Panc1 (cell line): ENCODE measurements at places on chromosomes 2 and 18.

- H3K36me3 ChIP-seq, result no peaks in the 10 kb centered on the region
- DNase-seq, result no peak
- H3K4me3 ChIP-seq, result no peak overlapping the region
- no peak overlapping the region for H3K27ac ChIP-seq
- no peaks in the 10 kb centered on the region for H3K4me1 ChIP-seq
- no peaks in the 10 kb centered on the region for H3K27me3 ChIP-seq
Measured at GRCh38 chr2:205617905-205618304, 64.4 kb upstream of the NRP2 start.

DNA sequence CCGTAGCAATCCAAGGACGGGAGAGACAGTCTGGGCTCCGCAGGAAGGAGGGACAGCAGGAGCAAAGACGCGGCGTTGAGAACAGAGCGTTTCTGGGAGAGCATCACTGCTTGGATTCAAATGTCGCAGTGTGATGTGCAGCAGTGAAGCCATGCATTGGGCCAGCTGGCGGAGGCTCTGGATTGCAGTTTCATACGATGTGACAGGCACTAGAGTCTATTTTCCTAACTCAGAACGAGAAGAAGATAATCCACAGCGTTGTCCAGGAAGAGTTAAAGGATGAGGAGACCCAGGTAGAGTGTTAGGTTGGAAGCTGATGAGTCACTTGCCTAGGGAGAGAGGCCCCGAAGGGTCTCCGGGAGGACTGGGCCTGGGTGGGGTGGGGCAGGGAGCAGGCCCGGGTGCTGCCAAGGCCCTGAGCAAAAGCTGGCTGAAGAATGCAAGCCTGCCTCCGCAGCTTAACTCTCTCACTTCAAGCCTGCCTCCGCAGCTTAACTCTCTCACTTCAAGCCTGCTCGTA lies 17.7 kb upstream of the SEMA4C start:
- H3K4me1 ChIP-seq, result no peaks in the 10 kb centered on the region; the same call in 1 of the 2 replicates
- no peak overlapping the region for H3K4me3 ChIP-seq
- H3K36me3 ChIP-seq, result no peaks in the 10 kb centered on the region
- no peak overlapping the region for H3K27ac ChIP-seq

DNA sequence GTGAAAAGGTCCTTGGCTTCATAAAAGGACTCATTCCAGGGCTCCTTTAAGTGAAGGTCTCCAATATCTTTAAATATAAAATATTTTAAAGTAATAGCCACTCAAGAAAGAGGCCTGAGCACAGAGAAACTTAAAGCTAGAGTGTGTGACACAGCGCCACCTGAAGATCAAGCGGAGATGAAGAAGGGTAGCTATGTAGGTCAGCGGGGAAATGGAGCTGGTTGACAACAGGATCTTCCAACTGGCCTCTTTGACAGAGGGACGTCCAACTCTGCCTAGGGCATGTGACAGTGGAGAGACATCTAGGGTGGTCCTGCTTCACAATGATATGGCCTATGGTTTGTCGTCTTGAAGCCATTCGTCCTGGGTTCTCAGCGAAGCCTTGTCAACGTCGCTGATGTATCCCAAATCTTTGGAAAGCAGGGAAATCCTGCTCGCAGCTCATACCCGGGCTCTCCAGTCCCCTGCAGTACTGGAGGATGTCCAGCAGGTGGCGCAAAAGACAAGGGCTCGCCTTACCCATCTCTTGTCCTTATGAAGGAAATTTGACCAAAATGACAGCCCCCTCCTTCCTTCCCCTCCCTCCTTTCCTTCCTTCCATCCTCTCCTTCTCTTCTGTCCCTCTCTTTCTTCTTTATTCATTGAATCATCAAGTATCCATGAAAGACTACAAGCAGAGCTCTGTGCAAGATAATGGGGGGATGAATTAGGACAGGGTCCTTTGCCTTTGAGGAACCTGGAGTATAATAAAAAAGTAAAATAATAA lies 59.6 kb downstream of the LONRF2 start:
- no peaks in the 10 kb centered on the region for H3K27me3 ChIP-seq
- no peaks in the 10 kb centered on the region for H3K36me3 ChIP-seq
- peaks cover 7% of the 10 kb centered on the region for H3K4me1 ChIP-seq

- no peaks in the 10 kb centered on the region for H3K27me3 ChIP-seq
- H3K4me3 ChIP-seq, result no peak overlapping the region
- no peaks in the 10 kb centered on the region for H3K36me3 ChIP-seq
Measured at GRCh38 chr2:179842498-179843153, 18.8 kb downstream of the ZNF385B start.

DNA sequence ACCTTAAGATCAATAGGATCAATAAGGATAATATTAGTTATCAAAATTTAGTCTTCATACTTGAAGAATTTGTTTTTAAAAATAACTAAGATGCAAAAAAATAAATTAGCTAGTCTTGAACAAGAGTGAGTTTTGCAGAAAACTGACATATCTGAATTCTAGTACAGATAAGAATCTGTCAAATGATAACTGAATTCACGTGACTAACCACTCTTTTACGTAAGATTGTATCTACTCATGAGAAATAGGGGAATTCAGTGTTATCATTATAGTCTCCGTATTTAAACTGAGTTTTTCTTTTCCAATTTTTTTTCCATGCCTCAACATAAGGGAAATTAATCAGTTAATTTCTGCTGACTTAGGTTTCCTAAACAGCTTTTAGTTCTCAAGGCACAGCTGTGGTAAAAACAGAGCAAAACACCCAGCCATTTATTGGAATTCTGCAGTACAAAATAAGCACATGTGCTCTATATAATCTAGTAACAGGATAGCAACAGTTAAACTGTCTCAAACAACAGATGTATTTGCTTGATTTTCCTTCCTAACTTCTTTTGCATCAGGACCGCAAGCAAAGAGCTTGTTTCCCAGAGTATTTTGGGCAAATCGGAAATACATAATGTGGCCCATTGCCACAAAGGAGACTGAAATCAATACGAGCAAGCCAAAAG lies 19.1 kb downstream of the SLC40A1 start:
- no peak overlapping the region for H3K4me3 ChIP-seq
- no peak for DNase-seq
- peaks cover 3% of the 10 kb centered on the region; the same call in 1 of the 2 replicates for H3K27me3 ChIP-seq

DNA sequence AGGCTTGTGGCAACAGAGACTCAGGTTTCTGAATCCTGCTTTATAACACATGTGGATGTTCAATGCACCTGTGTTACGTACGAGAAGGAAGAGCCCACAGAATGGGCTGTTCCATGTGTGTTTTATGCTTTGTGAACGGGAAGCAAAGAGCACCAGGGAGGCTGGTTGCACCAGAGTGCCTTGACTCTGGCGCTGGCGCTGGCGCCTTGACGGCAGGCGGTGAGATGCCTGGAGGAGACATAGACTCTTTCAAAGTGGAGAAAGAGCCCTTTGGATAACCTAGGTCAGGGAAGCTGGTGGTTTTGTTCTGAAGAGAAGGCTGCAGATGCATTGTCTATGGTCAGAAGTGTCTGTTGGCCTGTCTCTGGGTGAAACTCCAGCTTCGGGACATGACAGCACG lies 80.2 kb upstream of the APCDD1 start:
- no peaks in the 10 kb centered on the region for H3K36me3 ChIP-seq
- no peak for DNase-seq

- H3K27ac ChIP-seq, result no peak overlapping the region
Measured at GRCh38 chr18:63410792-63411191, 11.5 kb downstream of the VPS4B start.

DNA sequence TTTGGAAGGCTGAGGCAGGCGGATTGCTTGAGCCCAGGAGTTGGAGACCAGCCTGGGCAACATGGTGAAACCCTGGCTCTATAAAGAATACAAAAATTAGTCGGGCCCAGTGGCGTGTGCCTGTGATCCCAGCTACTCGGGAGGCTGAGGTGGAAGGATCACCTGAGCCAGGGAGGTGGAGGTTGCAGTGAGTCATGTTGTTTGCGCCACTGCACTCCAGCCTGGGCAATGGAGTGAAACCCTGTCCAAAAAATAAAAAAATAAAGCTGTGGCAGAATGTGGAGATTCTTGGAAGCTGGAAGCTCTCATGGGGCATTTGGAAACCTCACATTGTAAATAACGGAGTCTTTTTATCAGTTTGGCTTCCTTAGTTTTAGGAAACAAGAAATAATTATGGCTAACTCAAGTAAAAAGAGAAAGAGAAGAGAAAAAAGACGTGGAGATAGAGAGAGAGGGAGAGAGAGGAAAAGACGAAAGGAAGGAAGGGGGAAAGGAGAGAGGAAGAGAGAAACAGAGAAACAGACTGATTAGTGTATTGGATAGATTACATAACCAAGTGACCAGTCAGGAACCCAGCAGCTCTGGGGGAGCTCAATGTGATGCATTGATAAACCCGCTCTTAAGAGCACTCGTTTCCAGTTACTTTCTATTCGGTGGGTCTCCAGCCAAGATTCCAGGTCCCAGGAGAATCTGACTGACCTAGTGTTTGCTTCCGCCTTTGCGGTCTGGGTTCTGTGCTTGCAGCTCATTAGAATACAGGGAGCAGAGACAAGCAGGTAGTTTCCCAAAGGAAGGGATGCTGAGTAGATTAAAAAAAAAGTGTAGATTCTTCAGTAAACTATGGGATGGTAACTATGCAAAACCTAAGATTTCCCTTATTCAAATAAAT lies 1.1 kb upstream of the SPAST start:
- no peaks in the 10 kb centered on the region; the same call in 1 of the 2 replicates for H3K4me1 ChIP-seq
- H3K4me3 ChIP-seq, result peak overlapping the region; percentile 76
- peak overlapping the region; percentile 88 for H3K27ac ChIP-seq
- H3K27me3 ChIP-seq, result no peaks in the 10 kb centered on the region

GRCh38 chr2:158011055-158011771 lies 90.5 kb upstream of the UPP2 start:
- no peak overlapping the region for H3K4me3 ChIP-seq
- no peak overlapping the region for H3K27ac ChIP-seq
- no peaks in the 10 kb centered on the region for H3K36me3 ChIP-seq
- DNase-seq, result no peak

- DNase-seq, result no peak
- peak overlapping the region; percentile 31; the same call in 1 of the 2 replicates for H3K27ac ChIP-seq
- H3K36me3 ChIP-seq, result no peaks in the 10 kb centered on the region
Measured at GRCh38 chr2:108215794-108216211, 24.0 kb upstream of the SULT1C3 start.

DNA sequence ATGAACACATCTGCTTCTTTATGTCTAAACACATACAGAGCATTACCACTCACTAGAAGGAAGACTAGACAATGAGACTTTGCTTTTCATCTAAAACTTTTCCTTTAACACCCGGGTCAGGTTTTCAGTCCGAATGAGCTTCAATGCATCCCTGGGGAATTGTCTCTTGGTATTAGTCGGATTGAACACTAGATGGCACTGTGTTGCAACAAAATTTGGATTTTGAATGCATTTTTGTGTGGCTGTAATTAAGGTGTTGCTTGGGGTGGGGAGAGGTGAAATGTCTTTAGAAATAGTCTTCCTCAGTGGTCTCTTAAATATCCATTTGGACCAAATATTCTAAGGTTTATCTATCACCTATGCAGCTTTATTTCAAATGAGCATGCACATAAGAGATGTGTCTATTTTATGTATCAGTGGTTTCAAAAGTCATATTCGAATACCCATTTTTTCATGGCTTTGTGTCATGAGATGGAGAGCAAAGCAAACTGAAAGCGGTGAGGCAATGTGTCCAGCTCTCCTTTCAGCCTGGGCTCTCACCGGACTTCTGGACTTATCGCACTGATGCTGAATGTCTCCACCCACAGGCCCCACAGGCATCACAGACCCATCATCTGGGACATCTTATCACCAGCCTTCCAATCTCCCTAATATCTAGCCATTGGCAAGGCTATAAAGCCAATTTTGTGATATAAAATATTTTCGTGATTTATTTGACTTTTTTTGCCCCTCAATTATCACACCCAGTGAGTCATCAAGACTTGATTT lies 510.3 kb downstream of the RNF144A start:
- no peaks in the 10 kb centered on the region for H3K36me3 ChIP-seq
- H3K4me3 ChIP-seq, result no peak overlapping the region

DNA sequence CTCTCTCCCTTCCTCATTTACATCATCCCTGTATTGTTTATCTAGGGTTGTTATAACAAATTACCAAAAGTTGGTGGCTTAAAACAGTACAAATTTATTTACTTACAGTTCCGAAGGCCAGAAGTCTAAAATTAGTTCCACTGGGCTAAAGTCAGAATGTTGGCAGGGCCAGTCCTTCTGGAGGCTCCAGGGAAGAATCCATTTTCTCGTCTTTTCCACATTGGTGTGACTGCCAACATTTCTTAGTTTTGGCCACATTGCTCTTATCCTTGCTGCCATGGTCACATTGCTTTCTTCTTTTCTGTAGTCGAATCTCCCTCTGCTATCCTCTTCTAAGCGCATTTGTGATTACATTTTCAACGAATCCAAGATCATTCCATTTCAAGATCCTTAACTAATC lies 34.7 kb downstream of the ICOS start:
- no peak for DNase-seq
- H3K4me1 ChIP-seq, result no peaks in the 10 kb centered on the region
- H3K27me3 ChIP-seq, result peaks cover 6% of the 10 kb centered on the region; the same call in 1 of the 2 replicates
- H3K27ac ChIP-seq, result no peak overlapping the region
- H3K4me3 ChIP-seq, result no peak overlapping the region

- H3K27ac ChIP-seq, result no peak overlapping the region
- H3K27me3 ChIP-seq, result no peaks in the 10 kb centered on the region
- H3K4me3 ChIP-seq, result no peak overlapping the region
- no peaks in the 10 kb centered on the region for H3K4me1 ChIP-seq
- H3K36me3 ChIP-seq, result no peaks in the 10 kb centered on the region
Measured at GRCh38 chr2:165660361-165660760, 133.7 kb downstream of the GALNT3 start.

- H3K27me3 ChIP-seq, result no peaks in the 10 kb centered on the region
- H3K4me3 ChIP-seq, result no peak overlapping the region
- DNase-seq, result no peak
- no peaks in the 10 kb centered on the region for H3K4me1 ChIP-seq
Measured at GRCh38 chr2:204468746-204469429, 76.4 kb upstream of the PARD3B start.

DNA sequence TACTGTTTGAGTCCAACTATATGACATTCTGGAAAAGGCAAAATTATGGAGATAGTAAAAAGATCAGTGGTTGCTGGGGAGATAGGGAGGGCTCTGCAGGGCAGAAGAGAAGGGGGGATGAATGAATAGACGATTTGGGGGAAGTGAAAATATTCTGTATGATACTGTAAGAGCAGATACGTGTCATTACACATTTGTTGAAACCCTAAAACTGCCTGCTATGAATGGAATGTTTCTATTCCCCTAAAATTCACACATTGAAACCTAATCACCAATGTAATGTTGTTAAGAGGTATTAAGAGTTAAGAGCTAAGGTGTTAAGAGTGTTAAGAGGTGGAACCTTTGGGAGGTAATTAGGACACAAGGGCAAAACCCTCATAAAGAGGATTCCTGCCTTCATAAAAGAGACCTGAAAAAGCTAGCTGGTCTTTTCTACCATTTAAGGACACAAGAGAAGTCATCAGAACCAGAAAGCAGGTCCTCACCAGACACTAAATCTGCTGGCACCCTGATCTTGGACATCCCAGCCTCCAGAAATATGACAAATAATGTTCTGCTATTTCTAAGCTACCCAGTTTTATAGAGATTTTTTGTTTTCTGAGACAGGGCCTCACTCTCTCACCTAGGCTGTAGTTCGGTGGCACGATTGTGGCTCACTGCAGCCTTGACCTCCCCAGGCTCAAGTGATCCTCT lies 76.2 kb downstream of the ATAD2B start:
- H3K4me3 ChIP-seq, result no peak overlapping the region
- no peaks in the 10 kb centered on the region for H3K4me1 ChIP-seq
- no peaks in the 10 kb centered on the region for H3K27me3 ChIP-seq
- H3K36me3 ChIP-seq, result no peaks in the 10 kb centered on the region
- no peak overlapping the region for H3K27ac ChIP-seq

GRCh38 chr2:107728586-107728985 lies 98.1 kb upstream of the RGPD4 start:
- H3K27me3 ChIP-seq, result no peaks in the 10 kb centered on the region
- no peak overlapping the region for H3K27ac ChIP-seq
- no peak overlapping the region for H3K4me3 ChIP-seq
- no peaks in the 10 kb centered on the region for H3K4me1 ChIP-seq
